ENCODE measurements at places on chromosomes 7 and 10.
A peak's percentile ranks its signal among the peaks of the same experiment; 100 is the strongest.

GRCh38 chr10:22684699-22685098 is 29.7 kb downstream of the PIP4K2A start:
- DNase-seq, result no peak

- DNase-seq, result no peak
These were observed 16.4 kb upstream of the PARP12 start for GRCh38 chr7:140079121-140079536.

DNA sequence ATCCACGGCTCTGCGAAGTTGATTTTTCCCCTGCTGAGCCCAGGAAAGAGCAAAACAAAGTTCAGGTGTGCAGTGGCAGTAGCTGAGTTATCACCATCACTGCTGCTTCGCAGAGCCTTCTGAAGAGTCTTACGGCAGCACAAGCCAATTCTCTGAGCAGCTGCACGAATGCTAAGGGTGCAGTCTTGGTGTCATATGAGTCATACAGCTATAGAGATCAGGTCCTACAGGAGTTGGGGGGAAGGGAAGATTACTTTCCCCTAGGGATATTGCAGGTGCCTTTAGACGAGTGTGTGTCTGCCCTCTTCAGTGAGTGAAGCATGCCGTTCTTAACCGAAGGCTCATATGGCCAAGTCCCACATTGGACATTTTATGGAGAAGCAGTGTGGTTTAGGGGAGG is 227.8 kb downstream of the CELF2 start:
- DNase-seq, result peak; percentile 44

DNA sequence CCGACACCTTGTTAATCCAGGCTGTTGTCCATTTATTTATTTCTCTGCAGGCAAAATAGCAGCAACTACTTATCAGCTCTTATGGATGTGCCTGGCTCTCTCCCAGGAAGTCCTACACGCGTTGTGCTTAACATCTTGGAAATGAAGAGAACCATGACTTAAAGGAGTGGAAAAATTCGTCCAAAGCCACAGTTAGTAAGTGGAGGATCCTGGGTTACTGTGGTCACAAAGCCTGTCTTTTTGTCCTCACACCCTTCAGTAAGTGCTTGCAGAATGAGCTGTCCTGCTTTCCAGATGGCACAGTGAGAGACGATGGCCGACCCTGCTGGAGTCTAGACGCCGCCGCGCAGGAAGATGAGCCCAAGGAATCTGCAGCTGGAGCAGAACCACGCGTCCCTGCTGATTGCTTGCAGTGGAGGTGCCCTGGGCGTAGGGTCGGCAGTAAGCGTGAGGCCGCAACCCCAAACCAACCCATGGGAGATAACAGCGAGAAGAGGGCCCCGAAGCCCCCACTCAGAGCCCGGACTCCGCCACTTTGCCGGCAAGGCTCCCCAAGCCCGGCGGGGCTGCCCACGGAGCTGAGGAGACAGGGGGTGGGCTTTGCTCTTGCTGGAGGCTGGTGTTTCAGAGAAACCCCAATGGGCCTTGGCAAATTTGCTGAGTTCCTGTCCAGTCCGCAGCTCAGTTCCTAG is 178.6 kb downstream of the CXCL12 start:
- no peak for DNase-seq

DNA sequence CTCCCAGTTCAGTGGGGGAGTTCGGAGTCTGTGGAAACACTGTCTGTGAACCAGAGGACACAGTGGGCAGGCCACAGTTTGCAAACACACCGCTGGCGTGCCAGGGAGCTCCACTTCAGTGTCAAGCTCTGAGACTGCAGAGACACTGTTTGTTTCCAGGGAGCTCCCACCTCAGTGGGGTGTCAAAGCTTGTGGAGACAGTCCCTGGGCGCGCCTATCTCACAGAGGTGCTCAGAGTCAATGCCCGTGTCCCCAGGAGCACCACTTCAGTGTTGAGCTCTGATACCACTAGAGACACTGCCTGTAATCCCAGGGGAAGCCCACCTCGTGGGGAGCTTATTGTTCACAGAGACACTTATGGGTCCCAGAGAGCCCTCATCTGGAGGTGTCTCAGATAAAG is 4.3 kb downstream of the MYO1G start:
- DNase-seq, result no peak

GRCh38 chr7:24980534-24981170 is 674 bp upstream of the OSBPL3 start:
- no peak for DNase-seq

GRCh38 chr7:136163340-136163801 is 186.2 kb upstream of the MTPN start:
- no peak for DNase-seq

GRCh38 chr7:116598278-116598677 is 73.4 kb downstream of the CAV1 start:
- no peak for DNase-seq

GRCh38 chr7:47389171-47389922 is 192.6 kb downstream of the TNS3 start:
- DNase-seq, result no peak

- DNase-seq, result no peak
These were observed 62.8 kb downstream of the SH3PXD2A start for GRCh38 chr10:103792547-103792946.

- no peak for DNase-seq
These were observed 216.6 kb upstream of the FZD1 start for GRCh38 chr7:91047636-91048035.

DNA sequence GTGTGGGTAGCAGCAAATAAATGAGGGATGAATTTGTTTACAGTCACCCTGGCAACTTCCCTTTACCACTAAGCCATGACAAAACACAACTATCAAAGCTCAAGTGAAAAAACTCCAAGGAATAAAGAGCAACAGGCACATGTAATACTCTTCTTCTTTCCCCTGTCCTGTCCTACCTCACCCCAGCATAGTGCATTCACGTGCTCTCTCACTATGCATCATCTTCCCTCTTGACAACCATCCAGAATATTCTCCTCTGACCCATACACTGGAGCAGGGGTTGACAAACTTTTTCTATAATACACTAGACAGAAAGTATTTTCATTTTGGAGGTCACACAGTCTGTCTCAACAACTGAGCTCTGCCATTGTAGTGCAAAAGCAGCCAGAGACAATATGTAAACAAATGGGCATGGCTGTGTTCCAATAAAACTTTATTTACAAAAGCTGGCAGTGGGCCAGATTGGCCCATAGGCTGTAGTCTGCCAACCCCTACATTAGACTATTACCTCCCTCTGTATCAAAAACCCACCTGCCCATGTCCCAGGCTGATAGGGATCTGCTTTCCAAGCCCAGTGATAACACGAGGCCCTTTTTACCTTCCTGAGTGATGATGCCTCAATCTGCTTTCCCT is 354.5 kb downstream of the FGFR2 start:
- no peak for DNase-seq

GRCh38 chr7:144606261-144606660 is 202.8 kb upstream of the NOBOX start:
- DNase-seq, result no peak

- DNase-seq, result no peak
These were observed 101.9 kb upstream of the ARHGAP21 start for GRCh38 chr10:24825551-24825950.

GRCh38 chr10:71835671-71836595 is 15.1 kb downstream of the PSAP start:
- peak; percentile 66 for DNase-seq

DNA sequence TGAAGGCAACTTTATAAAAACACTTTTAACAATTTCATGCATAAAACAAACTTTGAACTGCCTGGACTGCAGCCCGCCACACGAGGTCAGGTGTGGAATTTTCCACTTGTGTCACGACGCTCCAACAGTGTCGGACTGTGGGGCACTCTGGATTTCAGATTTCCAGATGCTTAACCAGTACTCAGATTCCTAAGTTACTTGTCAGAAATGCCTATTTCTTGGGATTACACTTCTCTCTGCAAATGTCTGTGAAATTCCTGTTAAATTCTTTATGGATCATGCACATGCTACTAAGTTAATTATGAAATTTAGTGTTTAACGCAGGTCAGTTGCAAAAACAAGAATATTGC is 473 bp upstream of the GPER1 start:
- no peak for DNase-seq

- DNase-seq, result no peak
These were observed 67.0 kb downstream of the SYPL1 start for GRCh38 chr7:106045139-106045538.

DNA sequence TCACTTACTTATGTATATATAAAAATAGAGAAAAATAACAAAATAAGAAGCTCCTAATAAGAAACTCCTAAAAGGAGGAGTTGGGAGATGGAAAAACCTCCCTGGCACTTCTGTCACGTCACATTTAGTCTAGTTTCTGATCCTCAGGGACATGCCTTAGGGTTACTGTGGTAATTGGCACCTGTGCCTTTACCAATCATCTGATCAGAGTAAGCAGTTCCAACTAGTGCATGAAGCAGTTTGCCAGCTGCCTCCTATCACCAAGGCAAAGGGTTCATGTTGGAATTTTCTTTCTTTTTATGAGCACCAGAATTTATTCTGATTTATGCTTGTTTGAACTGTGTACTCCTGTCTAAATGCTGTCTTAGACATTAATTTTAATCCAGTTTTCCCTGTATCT is 49.9 kb downstream of the ARL4A start:
- DNase-seq, result no peak

DNA sequence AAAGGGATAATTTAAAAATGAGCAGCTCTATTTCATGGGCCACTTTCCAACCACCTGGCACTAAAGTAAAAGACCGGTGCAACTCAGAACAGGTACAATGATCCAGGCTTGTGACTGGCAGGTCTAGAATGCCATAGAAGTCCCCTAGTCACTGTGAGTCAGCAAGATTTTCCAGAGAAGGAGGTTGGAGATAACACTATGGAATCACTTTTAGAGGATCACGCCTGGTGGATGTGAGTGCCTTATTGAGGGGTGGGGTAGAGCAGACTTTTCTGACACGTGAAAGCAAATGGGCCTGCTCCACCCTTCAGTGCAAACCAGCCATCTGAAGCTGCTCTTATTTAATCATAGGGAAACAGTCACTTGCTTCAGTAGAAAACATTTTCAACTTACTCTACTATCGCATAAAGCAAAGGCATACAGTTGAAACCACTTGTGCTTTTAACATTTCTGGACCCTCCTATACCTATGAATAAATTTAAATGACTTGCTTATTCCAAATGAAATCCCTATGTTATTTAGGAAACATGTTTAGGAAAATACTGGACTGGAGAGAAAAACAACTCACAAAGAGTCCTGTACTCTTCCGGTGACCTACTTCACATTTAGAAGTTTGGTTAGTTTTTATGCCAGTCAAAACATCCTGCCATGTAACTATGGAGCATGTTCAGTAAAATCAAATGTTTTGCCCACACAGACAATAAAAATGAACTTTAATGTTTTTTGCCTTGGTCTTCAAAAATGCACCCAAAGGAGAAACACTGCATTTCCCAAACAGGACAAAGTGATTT is 21.5 kb upstream of the AKR1C1 start:
- DNase-seq, result no peak

DNA sequence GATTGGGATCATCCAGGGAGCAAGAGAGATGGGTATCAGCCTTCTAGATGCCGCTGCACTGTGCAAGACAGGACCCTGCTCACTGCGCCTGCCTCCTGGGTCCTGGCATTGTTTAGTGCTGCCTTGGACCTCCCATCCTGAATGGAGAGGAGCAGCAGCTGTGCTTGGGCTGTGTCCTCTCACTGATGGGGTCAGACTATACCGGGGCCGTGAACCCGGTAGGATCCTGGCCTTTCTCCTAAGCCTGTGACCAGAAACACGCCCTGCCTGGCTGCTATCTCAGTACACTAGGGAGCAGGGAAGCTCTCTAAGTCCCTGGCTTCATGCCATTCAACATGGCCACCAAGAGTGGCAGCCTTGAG is 309.4 kb upstream of the ZNF32 start:
- DNase-seq, result no peak

- no peak for DNase-seq
These were observed 387.2 kb downstream of the PARD3 start for GRCh38 chr10:34427911-34428216.

DNA sequence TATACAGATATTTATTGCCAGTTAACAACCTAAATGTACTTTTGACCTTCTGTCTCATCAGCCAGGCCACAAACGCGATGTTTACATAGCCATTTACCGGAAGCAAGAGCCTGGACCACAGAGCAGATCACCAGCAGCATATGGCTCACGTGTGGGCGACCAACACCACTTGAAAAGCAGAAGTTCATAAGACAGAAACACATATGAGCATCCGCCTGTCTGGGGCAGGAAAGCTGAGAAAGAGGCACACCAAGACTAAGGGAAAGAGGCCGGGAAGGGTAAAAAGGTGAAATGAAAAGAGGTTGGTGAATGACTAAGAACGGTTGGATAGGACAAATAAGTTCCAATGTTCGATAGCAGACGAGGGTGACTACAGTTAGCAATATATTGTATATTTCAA is 1.3 kb downstream of the ABCB1 start:
- DNase-seq, result no peak

All from NCI-H524 treated with DMSO at 0.1 percent for 48 hours (cell line).